ENCODE measurements at places on chromosomes 2 and 18. TPM values are rescaled to one million over a fixed set of nuclear protein-coding genes. Genes with fewer than 3 reads are reported as not detected.

LCT gene
- 79.1 TPM for polyA plus RNA-seq

CIB4 gene
- polyA plus RNA-seq: 0.21 TPM

GCKR gene
- polyA plus RNA-seq: 2.9 TPM

BOLL gene
- 0.09 TPM for polyA plus RNA-seq

GBX2 gene
- polyA plus RNA-seq: not detected

AQP12B gene
- 10.6 TPM for polyA plus RNA-seq

PFN4 gene
- 1.3 TPM for polyA plus RNA-seq
